HEK293T (cell line): ENCODE measurements at places on chromosomes 2 and 18.
A peak's percentile ranks its signal among the peaks of the same experiment; 100 is the strongest.

DNA sequence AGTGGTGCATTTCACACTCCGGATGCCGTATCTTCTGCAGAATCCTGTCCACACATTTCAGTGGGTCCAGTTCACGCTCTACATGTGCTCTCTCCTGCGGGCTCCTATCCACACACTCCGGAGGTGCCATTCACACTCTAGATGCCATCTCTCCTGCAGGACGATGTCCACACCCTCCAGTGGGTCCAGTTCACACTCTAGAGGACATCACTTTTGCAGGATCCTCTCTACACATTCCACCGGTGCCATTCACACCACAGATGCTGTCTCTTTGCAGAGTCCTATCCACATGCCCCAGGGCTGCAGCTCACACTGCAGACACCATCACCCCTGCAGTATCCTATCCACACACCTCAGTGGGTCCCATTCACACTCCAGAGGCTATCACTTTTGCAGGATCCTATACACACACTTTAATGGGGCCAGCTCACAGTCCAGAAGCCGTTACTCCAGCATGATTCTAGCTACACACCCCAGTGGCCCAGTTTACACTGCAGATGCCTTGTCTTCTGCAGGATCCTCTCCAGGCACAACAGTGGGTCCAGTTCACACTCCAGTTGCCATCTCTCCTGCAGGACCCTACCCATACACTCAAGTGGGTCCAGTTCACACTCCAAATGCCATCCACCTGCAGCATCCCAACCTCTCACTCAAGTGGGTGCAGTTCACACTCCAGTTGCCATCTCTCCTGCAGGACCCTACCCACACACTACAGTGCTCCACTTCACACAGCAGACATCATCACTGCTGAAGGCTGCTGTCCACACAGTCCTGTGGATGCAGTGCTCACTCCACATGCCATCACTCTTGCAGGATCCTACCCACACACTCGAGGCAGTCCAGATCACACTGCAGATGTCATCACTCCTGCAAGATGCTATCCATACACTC lies 2.1 kb upstream of the PXDN start:
- no peak for DNase-seq

GRCh38 chr2:239349453-239350135 lies 51.2 kb downstream of the HDAC4 start:
- DNase-seq, result no peak

- DNase-seq, result no peak
Observed at GRCh38 chr2:28318462-28319117, 74.1 kb upstream of the FOSL2 start.

DNA sequence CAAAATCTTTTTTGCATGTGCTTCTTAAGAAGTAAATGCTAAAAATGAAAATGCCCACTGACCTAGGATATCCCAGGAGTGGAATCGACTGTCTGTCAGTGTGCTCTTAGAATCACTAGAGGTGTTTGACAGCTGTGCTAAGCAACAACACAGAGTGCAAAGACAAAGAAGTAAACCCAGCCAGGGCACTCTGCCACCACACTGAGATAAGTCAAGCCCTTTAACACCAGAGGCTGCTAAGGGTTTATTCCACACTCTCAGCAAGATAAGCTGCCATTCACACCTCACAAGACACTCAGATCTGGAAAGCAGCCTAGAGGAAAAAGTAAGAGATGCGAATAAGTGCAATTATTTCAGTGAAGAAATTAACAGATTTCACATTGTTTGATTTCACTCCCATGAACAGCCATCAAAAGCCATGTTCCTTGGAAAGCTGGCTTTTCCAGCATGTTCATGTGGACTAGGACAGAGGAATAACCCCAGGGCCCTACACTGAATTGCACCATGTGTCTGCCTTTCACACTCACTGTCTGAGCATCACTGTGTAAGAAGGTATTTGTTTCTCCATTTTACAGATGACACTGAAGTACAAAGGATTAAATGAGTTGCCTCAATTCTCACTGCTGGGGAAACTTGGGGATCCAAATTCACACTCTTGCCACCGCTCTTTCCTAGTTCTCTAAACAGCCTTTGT lies 6.0 kb upstream of the BMP10 start:
- no peak for DNase-seq

- DNase-seq, result no peak
Observed at GRCh38 chr2:155054712-155055111, 356.2 kb downstream of the KCNJ3 start.

GRCh38 chr2:113061896-113062770 lies 3.1 kb downstream of the IL36RN start:
- no peak for DNase-seq

DNA sequence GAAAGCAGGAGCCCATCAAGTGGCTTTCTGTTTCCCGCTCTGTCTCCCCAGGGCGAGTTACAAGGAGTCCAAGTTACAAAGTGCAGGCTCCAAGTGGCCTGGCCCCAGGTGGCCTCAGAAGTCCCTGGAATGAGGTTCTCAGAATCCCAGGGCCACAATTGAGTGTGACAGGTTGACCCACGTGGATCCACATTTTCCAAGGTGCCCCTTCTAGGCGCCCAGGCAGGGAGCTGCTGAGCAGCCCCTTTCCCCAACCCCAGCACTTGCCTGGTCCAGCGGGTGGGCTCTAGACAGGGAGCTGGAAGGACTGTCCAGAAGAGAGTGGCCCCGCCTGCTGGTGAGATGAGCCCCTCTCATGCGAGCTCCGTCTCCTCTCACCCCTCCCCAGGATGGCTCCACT lies 253.4 kb downstream of the CYP26B1 start:
- peak; percentile 8 for DNase-seq

DNA sequence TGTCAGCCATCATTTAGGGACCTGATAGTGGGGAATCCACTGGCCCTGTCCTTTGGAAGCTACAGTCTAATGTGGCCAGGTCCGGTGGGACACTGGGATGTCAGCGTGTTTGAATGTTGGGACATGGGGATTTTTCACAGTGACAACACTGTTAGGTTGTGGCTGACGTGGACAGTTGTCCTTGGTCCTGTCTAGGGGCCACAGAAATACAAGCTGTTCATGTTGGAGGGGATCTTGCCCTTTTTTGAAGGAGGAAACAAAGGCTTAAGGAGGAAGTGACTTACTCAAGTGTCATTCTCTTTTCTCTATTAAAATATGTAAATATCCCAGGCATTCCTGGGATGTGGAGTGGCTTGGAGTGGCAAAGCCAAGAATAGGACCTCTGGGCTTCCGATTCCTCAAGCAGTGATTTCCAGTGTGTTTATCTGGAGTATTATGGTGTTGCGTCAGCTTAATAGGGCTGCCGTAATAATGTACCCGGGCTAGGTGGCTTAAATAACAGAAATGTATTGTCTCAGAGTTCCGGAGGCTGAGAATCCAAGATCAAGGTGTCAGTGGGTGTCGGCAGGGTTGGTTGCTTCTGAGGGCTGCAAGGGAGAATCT lies 8.5 kb downstream of the ACOXL start:
- DNase-seq, result no peak

- no peak for DNase-seq
Observed at GRCh38 chr18:31487246-31488015, 10.5 kb upstream of the DSG2 start.

DNA sequence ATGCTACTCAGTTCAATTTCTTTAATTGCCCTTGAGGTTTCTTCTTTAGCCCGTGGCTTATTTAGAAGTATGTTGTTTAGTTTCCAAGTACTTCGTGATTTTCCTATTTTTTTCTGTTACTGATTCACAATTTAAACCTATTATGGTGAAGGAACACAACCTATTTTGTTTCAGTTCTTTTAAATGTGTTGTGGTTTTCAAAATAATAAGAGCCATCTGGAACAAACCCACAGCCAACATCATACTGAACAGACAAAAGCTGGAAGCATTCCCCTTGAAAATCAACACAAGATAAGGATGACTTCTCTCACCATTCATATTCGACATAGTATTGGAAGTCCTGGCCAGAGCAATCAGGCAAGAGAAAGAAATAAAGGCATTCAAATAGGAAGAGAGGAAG lies 155.2 kb downstream of the GALNT1 start:
- DNase-seq, result no peak

GRCh38 chr2:84482603-84483002 lies 23.5 kb upstream of the SUCLG1 start:
- DNase-seq, result no peak

- DNase-seq, result no peak
Observed at GRCh38 chr2:175516555-175516954, 335.0 kb upstream of the ATP5MC3 start.

DNA sequence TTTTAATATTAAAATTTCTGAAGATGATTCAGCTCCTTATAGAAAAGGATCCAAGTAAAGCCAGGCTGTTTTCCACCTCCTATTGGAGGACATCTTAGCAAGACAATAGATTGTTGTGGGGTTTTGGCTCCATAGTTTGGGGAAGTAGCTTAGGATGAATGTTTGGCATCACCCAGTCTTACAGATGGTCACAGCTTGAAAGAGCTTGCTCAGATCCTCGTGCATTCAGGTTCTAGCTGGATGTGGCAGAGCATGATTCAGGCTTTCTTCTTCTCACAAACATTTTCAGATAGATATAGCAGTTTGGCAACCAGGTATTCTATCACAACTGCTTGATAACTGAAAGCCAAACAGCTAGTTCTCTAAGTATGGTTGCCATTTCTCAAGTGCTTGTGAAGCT lies 23.6 kb upstream of the PDCL3 start:
- DNase-seq, result no peak

DNA sequence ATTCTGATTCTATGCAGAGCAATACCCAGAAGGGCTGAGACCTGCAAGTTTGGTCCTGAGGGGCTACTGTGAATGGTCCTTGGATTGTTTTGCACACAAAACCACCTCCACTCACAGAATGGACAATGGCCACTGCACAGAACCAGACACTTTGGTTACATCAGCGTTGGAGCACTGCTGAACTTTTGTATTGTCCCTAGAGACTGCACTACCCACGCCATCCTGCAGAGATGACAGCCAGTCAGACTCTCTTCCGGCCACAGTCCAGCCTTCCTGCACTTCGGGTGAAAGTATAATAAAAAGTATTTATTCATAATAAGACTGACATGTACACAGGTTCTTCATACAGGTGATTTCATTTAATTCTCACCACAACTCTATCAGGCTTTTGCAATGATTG lies 35.7 kb downstream of the CELF4 start:
- DNase-seq, result no peak

GRCh38 chr2:235352541-235352940 lies 141.3 kb upstream of the AGAP1 start:
- no peak for DNase-seq

- DNase-seq, result no peak
Observed at GRCh38 chr2:141589314-141589713, 541.5 kb downstream of the LRP1B start.

DNA sequence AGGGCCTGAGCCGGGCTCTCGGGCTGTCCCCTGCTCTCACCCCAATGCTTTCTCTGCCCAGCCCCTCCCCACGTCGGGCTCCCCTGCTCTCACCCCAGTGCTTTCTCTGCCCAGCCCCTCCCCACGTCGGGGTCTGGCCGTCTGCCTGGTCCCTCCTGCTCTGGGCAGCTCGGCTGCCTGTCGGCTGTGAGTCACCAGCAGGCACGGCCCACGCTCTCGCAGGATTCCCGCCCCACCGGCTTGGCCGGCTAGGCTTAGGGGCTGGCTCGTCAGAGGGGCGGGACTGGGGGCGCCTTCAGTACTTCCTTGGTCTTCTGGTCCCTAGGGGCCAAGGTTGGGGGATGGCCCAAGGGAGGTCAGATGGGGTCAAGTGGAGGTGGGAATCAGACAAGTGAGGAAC lies 3.3 kb downstream of the BOK start:
- no peak for DNase-seq

DNA sequence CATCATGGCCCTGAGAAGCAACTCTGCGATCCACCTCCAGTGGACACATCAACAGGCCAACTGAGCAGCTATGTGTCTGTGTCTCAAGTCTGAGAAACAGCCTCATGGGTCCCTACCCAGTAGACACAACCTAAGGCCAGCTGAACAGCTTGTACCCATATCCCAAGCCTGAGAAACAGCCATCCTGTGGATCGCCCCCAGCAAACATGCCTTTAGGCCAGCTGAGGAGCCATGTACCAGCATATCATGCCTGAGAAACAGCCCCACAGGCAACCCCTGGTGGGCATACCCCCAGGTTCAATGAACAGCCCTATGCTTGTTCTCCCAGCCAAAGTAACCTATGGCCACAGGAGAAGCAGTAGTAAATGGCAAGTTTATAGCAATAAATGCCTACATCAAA lies 126.7 kb upstream of the OTX1 start:
- DNase-seq, result no peak

DNA sequence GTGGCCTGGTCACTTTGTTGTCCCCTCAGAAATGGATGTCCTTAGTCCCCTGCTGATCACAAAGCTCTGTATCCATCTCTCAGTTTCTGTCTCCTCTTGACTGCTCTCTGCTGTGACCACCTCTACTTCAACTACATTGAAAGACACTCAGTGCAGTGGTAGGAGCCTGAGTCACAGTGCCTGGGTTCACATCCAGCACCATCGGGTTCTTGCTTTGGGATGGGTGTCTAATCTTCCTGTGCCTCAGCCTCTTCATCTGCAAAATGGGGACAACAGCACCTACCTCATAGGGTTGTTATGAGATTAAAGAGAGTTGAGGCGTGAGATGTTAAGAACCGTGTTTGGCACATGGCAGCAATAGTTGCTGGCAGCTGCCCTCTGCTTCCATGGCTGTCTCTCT lies 30.6 kb downstream of the YPEL5 start:
- DNase-seq, result no peak
